ENCODE measurements at places on chromosomes 13 and 19. TPM values are rescaled to one million over a fixed set of nuclear protein-coding genes. Genes with fewer than 3 reads are reported as not detected.

DNA sequence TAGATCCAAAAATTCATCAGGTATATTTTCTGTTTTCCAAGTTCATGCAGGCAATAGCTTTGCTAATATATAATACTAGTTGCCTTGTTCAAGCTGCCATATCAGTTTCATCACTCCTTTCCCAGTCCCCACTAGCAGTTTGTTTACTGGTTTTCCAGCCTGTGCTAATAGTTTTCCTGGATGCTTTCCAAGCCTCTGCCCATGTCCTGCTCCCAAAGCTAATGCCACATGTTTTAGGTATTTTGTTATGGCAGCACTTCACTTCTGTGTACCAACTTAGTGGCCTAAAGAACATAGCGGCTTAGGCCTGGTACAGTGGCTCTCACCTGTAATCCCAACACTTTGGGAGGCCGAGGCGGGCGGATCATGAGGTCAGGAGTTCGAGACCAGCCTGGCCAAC lies 28.1 kb upstream of the ZNF527 start:
- DNase-seq: no peak
- no peak overlapping the region for H3K27ac ChIP-seq

GRCh38 chr13:106617561-106617960 lies 49.6 kb upstream of the ARGLU1 start:
- H3K27ac ChIP-seq: no peak overlapping the region
- H3K4me3 ChIP-seq: no peak overlapping the region
- no peaks in the 10 kb centered on the region for H3K4me1 ChIP-seq
- peaks cover 12% of the 10 kb centered on the region for H3K27me3 ChIP-seq

- H3K4me3 ChIP-seq: peak within 1 kb of the TSS; percentile 49
- DNase-seq: no peak
Observed at GRCh38 chr19:38425810-38426466, at the start of gene RASGRP4. TSS of gene RASGRP4 (minus strand) at chr19:38426219. CDS start at chr19:38426091, 128 bp downstream.

DNA sequence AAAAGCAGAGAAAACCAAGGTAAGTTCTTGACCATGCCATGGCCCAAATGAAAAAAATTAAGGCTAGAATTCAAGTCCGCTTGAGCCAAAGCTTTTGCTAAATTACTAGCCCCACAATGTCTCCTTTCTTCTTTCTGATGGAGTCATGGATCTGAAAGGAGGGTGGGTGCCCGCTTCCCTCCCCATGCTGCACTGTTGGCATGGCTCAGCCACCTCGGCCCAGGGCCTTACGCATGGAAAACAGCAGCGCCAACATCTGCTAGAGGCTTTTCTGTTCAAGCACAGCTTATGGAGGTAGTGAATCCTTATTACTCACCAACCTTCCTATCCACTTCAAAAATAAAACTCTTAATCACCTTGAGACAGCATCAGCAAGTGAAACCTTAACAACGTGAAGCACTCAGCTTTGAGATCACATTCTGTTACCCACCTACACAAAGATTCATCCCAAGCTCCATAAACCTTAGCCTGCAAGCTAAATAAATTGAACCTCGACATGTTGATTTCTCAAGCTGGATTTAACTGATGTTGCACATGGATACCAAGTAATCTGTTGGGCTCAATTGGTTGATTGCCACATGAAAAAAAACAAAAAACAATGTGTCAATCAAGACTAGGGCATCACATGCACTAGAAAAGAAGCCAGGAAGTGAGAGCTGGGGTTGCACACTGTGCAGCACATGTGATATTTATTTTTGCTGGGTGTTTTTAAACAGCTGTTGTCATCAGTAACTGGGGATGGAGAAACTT lies 43.4 kb downstream of the TPT1 start:
- H3K27ac ChIP-seq: peak overlapping the region; percentile 58
- H3K4me1 ChIP-seq: peaks cover 54% of the 10 kb centered on the region
- no peaks in the 10 kb centered on the region for H3K36me3 ChIP-seq
- H3K4me3 ChIP-seq: peak overlapping the region; percentile 27
- no peak for DNase-seq
- peaks cover 4% of the 10 kb centered on the region for H3K27me3 ChIP-seq

DNA sequence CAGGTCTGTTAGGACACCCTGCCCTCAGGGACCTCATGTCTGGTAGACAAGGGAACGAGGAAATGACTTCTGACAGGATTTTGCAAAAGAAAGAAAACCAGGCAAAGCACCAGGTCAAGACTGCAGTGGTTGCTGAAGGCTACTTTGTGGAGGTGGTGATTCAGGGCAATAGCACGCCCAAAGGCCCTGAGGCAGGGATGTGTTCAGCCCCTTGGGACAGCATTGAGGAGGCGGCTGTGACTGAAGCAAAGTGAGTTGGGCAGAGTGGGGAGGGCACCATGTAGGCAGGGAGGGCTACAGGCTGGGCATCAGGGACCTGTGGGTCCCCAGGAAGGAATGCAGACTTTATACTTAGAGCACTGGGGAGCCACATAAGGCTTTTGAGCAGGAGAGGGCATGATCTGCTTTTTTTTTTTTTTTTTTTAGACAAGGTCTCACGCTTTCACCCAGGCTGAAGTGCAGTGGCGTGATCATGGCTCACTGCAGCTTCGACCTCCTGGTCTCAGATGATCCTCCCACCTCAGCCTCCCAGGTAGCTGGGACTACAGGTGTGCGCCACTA lies 10.8 kb upstream of the HOMER3 start:
- no peak for DNase-seq
- no peaks in the 10 kb centered on the region for H3K36me3 ChIP-seq
- peaks cover 6% of the 10 kb centered on the region for H3K27me3 ChIP-seq
- peaks cover 12% of the 10 kb centered on the region for H3K4me1 ChIP-seq
- H3K4me3 ChIP-seq: no peak overlapping the region

- DNase-seq: no peak
- no peaks in the 10 kb centered on the region for H3K36me3 ChIP-seq
- no peak overlapping the region for H3K27ac ChIP-seq
- H3K4me3 ChIP-seq: no peak overlapping the region
- H3K4me1 ChIP-seq: no peaks in the 10 kb centered on the region
- no peaks in the 10 kb centered on the region for H3K27me3 ChIP-seq
Observed at GRCh38 chr13:69213396-69213795, 894.2 kb upstream of the ATXN8OS start.

The HPN gene
- polyA plus RNA-seq: not detected

The MIPEP gene
- polyA plus RNA-seq: 14.3 TPM

- peaks cover 24% of the 10 kb centered on the region for H3K4me1 ChIP-seq
- H3K27me3 ChIP-seq: peaks cover 5% of the 10 kb centered on the region
- DNase-seq: peak; percentile 89
- H3K36me3 ChIP-seq: peaks cover 35% of the 10 kb centered on the region
Observed at GRCh38 chr19:56393119-56394012, at the start of gene ZNF582. TSS of gene ZNF582 (minus strand) at chr19:56393534. CDS start at chr19:56391752, 1,782 bp downstream.

DNA sequence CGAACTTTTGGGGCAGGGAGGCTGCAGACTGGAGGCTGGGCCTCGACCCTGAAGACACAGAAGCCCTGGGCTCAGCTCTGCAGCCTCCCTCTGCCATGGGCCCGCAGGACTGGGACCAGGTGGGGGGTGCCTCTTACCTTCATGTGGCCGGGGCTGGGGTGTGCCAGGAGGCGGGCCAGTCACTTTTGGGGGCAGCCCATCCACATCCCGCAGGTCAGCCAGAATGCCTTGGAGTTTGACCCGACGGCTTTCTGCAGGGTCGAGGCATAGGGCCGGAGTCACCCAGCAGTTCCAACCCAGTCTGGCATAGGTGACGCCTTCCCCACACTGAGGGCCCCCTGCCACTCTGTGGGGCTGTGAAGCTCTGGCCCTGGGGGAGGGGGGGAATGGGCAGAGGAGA lies 10.8 kb upstream of the PRKD2 start:
- peaks cover 28% of the 10 kb centered on the region for H3K4me1 ChIP-seq
- peaks cover 38% of the 10 kb centered on the region for H3K36me3 ChIP-seq
- H3K4me3 ChIP-seq: no peak overlapping the region
- H3K27ac ChIP-seq: no peak overlapping the region
- no peak for DNase-seq

The COMMD6 gene
- polyA plus RNA-seq: 225 TPM

DNA sequence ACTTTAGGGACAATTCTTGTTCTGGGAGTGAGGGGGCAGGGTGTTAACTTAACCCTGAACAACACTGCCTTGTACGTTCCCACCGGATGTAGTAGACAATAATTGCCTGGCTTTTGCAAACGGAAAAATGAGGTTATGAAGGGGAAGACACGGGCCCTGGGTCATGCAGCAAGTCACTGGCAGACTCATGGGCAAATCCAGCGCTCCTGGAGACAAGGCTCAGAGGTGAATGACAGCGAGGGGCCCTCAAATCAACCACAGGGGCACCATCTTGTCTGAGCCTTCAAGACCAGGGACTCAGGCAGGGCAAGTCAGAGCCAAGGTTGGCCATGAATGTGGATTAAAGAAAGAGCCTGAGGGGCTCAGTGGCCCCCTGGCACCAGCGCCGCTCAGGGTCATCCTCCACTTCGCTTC lies 2.8 kb downstream of the RASA3 start:
- peaks cover 79% of the 10 kb centered on the region for H3K4me1 ChIP-seq
- DNase-seq: peak; percentile 51
- peaks cover 61% of the 10 kb centered on the region for H3K27me3 ChIP-seq
- H3K27ac ChIP-seq: peak overlapping the region; percentile 98

The TINCR gene
- not detected for polyA plus RNA-seq
